Esophagus muscularis mucosa (tissue), 4 donors: ENCODE measurements at places on chromosomes 11 and 22. TPM values are rescaled to one million over a fixed set of nuclear protein-coding genes. Genes with fewer than 3 reads are reported as not detected.
A peak's percentile ranks its signal among the peaks of the same experiment; 100 is the strongest.

GRCh38 chr11:18308242-18308641 is 13.7 kb downstream of the HPS5 start:
- no peak for DNase-seq

GRCh38 chr11:7416080-7416479 is 69.2 kb upstream of the OLFML1 start:
- DNase-seq: peak; percentile 24

The BIRC3 gene
- total RNA-seq: 10.8 TPM

- no peak for DNase-seq
Observed at GRCh38 chr22:49687333-49687732, 140.3 kb downstream of the BRD1 start.

DNA sequence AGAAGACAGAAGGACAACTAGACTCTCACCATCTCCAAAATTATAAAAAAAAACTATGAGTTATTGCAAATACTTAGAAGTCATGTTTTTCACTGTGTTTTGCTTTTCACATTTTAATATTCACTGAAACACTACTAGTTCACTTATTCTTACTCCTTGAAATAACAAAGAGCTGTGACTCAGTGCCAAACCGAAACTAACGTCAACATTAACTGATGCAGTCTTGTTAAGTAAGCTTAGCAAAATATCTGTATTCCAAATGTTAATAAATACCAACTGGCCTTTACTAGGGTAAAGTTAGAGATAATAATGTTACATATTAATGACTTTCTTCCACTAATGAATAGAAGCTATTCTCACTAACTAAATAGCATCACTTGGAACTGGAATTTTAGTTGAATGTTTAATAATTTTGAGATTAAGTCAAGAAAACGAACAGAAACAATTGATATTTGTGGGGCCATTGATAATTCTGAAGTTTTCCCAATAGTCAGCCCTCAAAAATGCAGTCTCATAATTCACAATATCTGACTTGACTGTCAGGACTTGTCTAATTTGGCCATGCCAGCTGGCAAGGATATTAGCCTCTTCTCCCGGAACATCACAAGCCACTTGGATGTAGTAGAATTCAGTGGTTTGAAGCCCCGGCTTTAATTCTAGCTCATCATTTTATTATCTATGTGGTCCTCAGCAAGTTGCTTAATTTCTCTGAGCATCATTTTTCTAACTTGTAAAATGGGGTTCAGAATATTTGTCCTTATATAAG is 230.1 kb upstream of the DDI1 start:
- DNase-seq: no peak

- DNase-seq: no peak
Observed at GRCh38 chr11:9037963-9038362, 34.2 kb upstream of the NRIP3 start.

- no peak for DNase-seq
Observed at GRCh38 chr22:28009272-28009827, 90.3 kb upstream of the PITPNB start.

DNA sequence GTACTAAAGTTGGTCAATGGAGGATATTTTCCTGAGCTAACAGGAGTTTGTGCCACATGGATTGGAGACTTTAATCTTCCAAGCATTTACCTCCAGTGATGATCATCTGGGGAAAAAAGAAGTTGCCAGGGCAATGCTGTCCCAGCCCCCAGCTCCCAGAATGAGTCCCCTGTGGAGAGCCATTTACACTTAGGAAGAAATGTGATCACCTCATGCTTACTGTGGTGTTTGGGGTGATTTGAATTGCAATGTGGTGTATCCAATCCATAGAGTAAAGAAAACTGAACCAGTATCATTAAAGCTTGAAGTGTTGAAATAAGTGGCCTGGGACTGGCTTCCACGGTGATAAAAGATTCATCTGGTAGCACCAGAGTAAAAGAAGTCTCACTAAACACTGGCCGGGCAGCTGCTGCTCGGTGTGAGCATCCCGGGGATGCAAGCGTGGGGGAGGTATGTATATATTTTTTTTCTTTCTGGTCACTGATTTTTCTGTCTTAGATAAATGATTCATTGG is 117.2 kb upstream of the NTM start:
- no peak for DNase-seq

The P2RY6 gene
- total RNA-seq: 4.8 TPM

- peak; percentile 55 for DNase-seq
Observed at GRCh38 chr22:22730655-22731373, 86.4 kb downstream of the GGTLC2 start.

- no peak for DNase-seq
Observed at GRCh38 chr11:100445231-100445735, 241.8 kb upstream of the ARHGAP42 start.

GRCh38 chr11:68116974-68117373 is 4.2 kb downstream of the CHKA start:
- no peak for DNase-seq
